ENCODE measurements at places on chromosomes 11 and 22.
A peak's percentile ranks its signal among the peaks of the same experiment; 100 is the strongest.

GRCh38 chr22:20634560-20635226 is 127.3 kb downstream of the MED15 start:
- no peak for DNase-seq

DNA sequence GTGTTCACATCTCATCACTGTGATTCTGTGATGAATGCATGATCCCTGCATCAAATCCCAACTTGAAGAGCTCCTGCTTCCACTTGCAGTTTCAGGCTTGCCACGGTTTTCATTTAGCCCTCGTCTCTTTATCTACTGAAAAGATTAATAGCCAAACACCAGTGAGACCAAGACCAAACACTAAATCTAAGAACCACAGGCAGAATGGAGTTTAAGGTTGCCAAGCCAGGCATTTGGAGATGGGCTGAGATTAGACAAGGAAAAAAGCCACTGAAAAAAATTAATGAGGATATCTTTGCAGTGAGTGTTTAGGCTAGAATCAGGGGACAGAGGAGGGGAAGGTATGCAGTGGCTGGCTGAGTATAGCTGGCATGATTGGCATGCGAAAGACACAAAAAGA is 227.2 kb upstream of the BLID start:
- no peak for DNase-seq

GRCh38 chr22:31647523-31648320 is 14.3 kb downstream of the PISD start:
- DNase-seq = no peak

- DNase-seq = no peak
These were observed 126.0 kb upstream of the TTC12 start for GRCh38 chr11:113188371-113188834.

- DNase-seq = no peak
These were observed 1786.5 kb upstream of the RAG2 start for GRCh38 chr11:38384568-38384967.

DNA sequence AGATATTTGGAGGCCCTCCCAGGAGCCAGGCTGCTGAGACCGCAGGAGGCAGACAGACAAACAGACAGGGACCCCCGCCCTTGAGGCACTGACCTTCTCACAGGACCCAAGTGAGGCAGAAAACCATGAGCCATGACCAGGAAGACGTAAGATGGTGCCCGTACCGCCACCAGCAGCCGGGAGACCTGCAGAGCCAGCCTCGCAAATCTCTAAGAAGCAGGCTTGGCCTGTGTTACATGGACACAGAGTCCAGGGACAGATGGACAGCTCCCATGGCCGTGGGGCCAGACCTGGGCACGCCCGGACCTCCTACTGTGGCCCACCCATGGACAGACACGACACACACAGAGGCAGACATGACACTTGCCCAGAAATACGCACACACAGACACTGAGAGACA is 30.7 kb upstream of the TOLLIP start:
- no peak for DNase-seq

DNA sequence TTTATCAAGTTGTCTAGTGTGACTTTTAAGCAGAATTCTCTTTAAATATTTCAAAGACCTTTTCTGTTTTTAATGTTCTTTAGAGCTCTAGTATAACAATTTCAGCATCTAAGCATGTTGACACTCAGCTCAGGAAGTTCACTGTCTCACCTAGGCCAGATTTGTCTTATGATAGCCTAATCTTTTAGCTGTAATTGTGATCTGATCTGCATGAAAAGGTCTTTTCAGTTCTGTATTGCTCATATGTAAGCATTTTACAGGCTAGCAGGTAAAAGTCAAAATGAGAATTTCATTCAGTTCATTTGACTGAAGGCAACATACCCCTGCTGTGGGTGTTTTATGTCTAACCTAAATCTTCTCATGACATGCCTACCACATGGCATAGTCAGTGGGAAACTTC is 46.7 kb upstream of the SLC37A2 start:
- DNase-seq = no peak

DNA sequence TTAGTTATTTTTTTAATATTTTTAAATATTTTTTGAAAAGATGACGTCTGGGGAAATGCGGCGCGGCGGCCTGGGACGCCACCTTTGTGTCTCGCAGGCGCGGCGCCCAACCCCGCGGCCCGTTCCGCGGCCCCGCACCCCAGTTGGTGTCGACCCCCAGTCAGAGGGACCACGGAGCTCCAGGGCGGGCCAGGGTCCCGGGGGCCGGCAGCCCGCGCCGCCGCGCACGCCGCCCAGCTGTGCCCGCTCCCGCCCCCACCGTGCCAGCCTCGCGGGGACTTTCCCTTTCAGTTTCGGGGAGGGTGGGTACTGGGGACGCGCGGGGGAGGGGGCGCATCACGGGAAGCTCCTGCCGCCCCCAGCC is 1.6 kb downstream of the CCND1 start:
- DNase-seq = peak; percentile 67

DNA sequence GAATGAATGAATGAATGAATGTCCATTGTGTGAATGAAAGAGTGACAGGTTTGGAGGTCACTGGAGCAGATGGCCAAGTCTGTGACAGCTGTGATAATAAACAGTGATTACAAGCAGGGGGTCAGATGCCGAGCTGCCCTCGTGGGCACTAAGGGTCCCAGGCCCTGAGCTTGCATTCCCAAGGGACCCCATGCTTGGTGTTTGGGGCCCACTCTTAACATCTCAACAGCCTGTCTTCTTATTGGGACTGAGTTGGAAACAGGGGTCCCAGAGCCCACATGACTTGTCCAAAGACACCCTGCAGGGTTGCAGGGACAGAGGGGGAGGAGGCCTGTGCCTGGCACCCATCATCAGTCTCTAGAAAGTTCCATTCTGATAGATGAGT is 12.0 kb upstream of the ANO1 start:
- no peak for DNase-seq

- DNase-seq = no peak
These were observed 1.2 kb upstream of the ATF4 start for GRCh38 chr22:39518996-39519680.

- DNase-seq = peak; percentile 79
These were observed 22.9 kb upstream of the ARHGAP8 start for GRCh38 chr22:44729391-44730021.

DNA sequence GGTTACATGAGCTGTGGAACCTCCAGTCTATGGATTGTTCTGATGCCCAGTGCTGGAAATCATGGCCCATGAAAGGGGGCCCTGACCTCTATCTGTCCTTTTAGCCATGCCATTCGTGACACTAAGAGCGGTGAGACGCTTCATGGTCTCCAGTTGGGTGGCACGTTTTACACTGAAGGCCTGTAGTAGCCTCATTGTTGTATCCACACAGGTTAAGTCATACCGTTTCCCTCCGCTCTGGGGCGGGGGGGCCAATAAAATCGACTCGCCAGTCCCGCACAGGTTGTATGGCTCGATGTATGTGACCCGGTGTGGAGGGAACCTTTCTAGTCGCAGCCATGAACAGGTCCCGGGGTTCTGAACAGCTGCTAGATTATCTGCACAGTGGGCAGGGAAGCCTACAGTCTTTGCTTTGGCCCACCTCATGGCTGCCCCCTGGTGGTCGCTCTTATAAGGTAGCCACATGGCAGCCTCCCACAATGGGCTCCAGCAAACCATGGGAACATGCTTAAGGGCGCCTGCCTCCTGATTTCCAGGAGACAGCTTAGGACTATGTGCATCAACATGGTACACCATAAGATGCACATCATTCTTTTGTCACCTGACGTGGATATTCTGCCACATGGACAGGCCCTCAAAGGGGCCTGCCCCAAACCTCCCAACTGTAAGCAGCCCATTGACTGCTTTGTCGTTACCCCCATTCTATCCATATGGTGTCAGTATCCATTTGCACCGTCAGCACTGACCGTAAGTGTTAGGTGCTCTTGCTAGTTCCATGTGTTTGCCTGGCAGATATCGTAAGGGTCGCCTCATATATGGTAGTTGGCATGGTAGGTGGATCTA is 19.7 kb upstream of the APOL3 start:
- DNase-seq = peak; percentile 94

- DNase-seq = peak; percentile 99
These were observed at the start of gene MSANTD4 for GRCh38 chr11:106021967-106022794. MSANTD4 (minus strand) TSS chr11:106022240; CDS start chr11:106010917, 11,323 bp downstream.

DNA sequence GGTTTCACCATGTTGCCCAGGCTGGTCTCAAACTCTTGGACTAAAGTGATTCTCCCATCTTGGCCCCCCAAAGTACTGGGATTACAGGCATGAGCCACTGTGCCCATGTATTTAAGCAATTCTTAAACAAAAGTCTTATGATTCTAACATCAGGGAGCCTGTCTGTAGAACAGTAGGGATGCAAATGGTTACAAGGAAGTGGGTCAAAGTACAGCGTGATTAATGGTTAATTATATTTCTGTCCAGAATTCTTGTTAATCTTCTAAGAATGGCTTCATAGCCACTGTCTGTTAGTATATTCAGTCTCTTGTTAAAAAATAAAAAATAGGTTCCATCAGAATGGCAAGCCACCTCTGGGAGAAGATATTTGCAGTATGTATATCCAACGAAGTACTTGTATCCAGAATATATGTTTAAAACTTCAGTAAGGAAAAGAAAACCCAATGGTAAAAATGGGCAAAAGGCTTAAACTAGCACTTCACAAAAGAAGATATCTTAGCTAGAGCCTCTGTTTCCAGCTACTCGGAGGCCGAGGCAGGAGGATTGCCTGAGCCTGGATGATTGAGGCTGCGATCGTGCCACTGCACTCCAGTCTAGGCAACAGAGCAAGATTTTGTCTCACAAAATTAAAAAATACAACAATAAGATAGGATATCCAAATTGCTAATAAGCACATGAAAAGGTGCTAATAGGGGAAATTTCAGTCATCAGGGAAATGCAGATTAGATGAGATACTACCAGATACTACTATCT is 22.9 kb downstream of the ATG13 start:
- no peak for DNase-seq

DNA sequence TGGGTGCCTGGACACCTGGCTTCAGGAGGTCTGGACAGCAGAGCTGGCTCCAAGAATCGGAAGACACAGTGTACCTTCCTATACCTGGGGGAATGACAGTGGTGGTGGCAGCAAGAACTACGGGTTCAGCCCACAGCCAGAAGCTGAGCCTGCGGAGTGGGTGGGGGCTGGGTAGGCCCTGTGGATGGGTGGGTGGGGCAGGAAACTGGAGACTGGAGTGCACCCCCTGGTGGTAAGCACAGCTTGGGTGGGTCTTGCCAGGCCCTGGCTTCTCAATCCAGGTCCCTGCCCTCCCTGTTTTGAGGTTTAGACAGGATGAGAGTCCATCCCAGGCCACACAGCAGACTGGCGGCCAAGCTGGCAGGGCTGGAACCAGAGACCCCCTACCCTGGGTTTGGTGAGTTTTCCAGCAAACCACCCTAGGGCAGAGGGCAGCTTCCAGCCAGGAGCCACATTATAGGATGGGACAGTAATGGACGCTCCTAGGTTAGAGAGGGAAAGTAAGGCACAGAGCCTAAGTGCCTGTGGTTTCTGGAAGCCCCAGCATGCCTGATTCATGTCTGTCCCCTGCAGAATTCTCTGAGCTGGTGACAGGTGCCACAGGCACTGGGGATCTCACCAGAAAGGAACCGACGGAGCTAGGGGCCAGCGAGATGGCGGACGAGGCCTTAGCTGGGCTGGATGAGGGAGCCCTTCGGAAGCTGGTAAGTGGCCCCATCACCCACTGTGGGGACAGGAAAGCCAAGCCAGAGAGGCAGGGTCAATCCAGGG is 1.7 kb downstream of the SMTN start:
- peak; percentile 82 for DNase-seq

GRCh38 chr11:45102361-45102809 is 44.1 kb upstream of the PRDM11 start:
- DNase-seq = no peak

DNA sequence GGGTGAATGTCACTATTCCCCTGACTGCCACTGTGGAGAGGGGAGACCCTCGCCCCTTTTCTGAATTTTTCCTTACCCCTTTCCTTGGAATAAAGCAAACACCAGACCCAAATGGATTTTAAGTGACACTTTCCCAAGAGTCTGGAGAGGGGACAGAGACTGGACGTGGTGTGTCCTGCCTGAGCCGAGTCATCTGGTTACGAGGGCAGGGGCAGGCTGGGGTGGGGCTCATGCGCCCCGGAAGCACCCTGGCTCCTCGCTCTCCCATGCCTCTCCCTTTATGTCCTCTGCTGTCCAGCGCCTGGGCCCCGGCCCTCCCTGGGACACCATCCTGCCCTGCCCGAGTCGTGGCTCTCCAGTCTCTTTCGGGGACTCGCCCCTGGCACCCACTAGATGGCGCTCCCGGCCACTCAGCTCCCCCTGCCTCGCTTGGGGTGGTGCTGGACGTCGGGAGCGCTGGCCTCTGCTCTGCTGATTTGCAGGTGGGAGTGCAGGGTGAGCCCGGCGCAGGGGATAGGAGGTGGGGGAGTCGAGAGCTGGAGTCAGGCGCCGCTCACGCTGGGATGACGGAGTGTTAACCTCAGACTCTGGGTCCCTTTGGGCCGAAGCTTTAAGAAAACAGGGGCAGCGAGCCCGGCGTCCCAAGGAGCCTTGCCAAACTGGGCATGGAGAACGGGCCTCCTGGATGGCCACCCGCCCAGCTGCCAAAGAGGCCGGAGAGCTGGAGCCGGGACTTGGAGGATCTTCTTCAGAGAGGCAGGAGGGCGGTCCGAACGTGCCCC is 89.8 kb downstream of the RPS6KA4 start:
- peak; percentile 89 for DNase-seq

GRCh38 chr11:113876074-113876797 is 864 bp upstream of the USP28 start:
- DNase-seq = no peak

GRCh38 chr22:44714703-44715350 is 12.8 kb downstream of the PRR5 start:
- no peak for DNase-seq

- no peak for DNase-seq
These were observed 88.1 kb downstream of the MYO18B start for GRCh38 chr22:25829808-25830777.

GRCh38 chr22:30806391-30806861 is 111.8 kb downstream of the OSBP2 start:
- no peak for DNase-seq

- DNase-seq = peak; percentile 65
These were observed 24.8 kb upstream of the TTC12 start for GRCh38 chr11:113289431-113290187.

DNA sequence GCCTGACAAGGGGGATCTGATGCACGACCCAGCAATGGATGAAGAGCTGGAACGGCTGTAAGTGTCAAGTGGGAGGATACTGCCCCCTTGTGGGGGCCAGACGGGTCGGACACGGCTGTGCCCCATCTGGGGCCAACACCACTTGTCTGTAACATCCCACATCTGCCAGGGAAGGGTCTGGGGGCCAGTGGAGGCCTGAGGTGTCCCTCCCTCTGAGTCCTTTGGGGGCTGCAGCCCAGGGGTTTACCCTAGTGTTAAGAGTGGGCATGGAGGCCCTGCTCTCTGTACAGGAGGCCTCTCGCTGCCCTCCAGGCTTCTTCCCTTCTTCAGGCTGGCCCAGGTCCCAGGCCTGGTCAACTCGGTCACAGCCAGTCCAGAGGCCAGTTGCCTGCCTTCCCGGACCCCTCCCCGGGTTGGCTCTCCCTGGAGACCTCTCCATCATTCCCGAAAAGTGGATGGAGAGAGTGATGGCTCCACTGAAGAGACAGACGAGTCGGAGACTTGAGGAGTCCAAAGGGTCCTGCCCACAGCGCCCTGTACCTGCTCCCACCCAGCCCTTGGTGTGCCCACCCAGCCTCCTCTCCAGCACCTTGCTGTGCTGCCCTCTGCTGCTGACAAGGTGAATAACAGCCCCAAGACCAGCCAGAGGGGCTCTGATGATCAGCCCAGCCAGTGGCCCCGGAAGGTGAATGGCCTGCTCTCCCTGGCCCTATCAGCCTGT is 15.4 kb downstream of the ARFGAP2 start:
- DNase-seq = peak; percentile 71
